Mucosa of descending colon (tissue), 3 donors: ENCODE measurements at places on chromosomes 1 and 21. TPM values are rescaled to one million over a fixed set of nuclear protein-coding genes. Genes with fewer than 3 reads are reported as not detected.
A peak's percentile ranks its signal among the peaks of the same experiment; 100 is the strongest.

- DNase-seq, result peak; percentile 73
These were observed 137.8 kb downstream of the GALNT2 start for GRCh38 chr1:230204842-230205241.

Gene CD101
- total RNA-seq, result 4.7 TPM

- no peak for DNase-seq
These were observed 65.4 kb downstream of the VWA5B1 start for GRCh38 chr1:20355828-20356735.

- no peak for DNase-seq
These were observed 53.2 kb downstream of the TRIM33 start for GRCh38 chr1:114457675-114458236.

DNA sequence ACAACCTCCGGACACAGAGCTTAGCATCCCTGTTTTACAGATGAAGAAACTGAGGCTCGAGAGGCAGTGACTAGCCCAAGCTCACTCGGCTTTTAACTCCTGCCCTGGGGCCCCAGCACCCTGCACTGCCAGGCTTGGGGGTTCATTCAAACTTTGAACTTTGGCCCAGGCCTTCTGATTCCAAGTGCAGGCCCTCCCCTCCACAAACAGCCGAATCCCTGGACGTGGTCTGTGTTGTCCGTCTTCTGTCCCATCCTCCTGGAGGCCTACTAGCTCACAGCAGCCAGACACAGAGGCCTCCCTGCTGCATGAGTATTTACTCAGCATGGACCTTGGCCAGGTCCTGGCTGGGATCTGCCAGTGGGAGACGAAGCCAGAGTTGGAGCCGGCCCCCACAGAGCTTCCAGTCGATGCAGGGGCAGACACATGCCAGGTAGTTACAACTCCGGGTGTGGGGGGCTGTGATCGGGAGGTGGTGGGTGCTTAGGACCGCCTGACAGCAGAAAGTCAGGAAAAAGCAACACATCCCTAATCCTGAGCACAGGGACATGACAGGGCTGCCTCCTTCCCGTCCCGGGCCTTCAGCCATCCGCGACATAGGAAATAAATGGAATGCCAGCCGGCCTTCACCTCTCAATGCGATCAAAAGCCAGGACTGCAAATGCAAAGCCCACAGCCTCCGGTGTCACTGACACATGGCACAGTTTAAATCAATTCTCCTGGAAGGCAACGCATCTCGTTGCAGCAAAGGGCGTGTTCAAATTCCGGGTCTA is 7.4 kb downstream of the IFFO2 start:
- no peak for DNase-seq

Gene ABCG1
- total RNA-seq, result 44.4 TPM

DNA sequence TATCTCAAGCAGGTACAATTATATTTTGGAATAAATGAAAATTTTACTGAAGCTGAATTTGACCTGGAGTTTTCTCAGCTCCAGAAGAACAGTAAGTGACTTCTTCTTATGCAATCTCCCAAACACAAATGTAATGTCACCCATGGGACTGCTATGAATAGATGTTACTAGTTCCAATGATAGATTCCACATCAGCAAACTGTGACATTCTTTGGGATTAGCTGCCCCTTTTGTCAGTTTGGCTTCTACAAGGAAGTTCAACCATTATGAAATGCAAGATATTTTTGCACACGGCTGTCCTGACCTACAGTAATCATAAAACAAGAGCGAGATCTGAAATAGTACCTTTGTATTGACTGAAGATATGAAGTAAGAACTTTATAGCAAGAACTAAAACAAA is 27.8 kb upstream of the TSNAX start:
- DNase-seq, result no peak

- DNase-seq, result no peak
These were observed 150.3 kb upstream of the SPAG17 start for GRCh38 chr1:118335331-118335732.

Gene C1QA
- 30.1 TPM for total RNA-seq
